ENCODE measurements at places on chromosomes 12 and 14. TPM values are rescaled to one million over a fixed set of nuclear protein-coding genes. Genes with fewer than 3 reads are reported as not detected.

The ANKS1B gene
- 7.5 TPM for total RNA-seq

The P2RX2 gene
- not detected for total RNA-seq

The EML5 gene
- 0.19 TPM for total RNA-seq

The CCDC38 gene
- total RNA-seq, result not detected

The SP7 gene
- total RNA-seq, result not detected

The GPX2 gene
- not detected for total RNA-seq

The MMP19 gene
- 182 TPM for total RNA-seq

The RERG gene
- total RNA-seq, result 42.4 TPM

The LALBA gene
- not detected for total RNA-seq

The TRAF3 gene
- 14.3 TPM for total RNA-seq

The DLK1 gene
- total RNA-seq, result not detected

The ETFBKMT gene
- total RNA-seq, result 5.7 TPM

The CIDEB gene
- 14.3 TPM for total RNA-seq

The GON7 gene
- 12.7 TPM for total RNA-seq

The RAB3IP gene
- 24.6 TPM for total RNA-seq

The PPP1R36 gene
- total RNA-seq, result 2.5 TPM

The PAX9 gene
- not detected for total RNA-seq

The FMNL3 gene
- total RNA-seq, result 18.0 TPM

The ABCD2 gene
- total RNA-seq, result 14.1 TPM

The TRHDE gene
- total RNA-seq, result 21.5 TPM

The PTGER2 gene
- 9.9 TPM for total RNA-seq

The TAS2R31 gene
- 3.4 TPM for total RNA-seq

The AICDA gene
- total RNA-seq, result 4.8 TPM

The MDGA2 gene
- not detected for total RNA-seq

The RPS6KA5 gene
- total RNA-seq, result 7.3 TPM

The CCDC197 gene
- not detected for total RNA-seq

The ACSS3 gene
- 123 TPM for total RNA-seq

The EXOC3L4 gene
- total RNA-seq, result 0.68 TPM

The SPIC gene
- not detected for total RNA-seq

The TMEM132D gene
- not detected for total RNA-seq

The SDSL gene
- 2.9 TPM for total RNA-seq

The SLC8A3 gene
- total RNA-seq, result 0.98 TPM

The KRT82 gene
- not detected for total RNA-seq

The IFI27 gene
- 191 TPM for total RNA-seq

The INHBC gene
- not detected for total RNA-seq

The PRICKLE1 gene
- 6.5 TPM for total RNA-seq

The CMKLR1 gene
- 34.6 TPM for total RNA-seq

The OLR1 gene
- 0.88 TPM for total RNA-seq

Data from subcutaneous adipose tissue (tissue), 4 donors.